Posterior vena cava (tissue), 2 donors: ENCODE measurements at places on chromosomes 1 and 21. TPM values are rescaled to one million over a fixed set of nuclear protein-coding genes. Genes with fewer than 3 reads are reported as not detected.

GRCh38 chr1:17419626-17420328 lies 19.7 kb downstream of the RCC2 start:
- peak; percentile 90 for DNase-seq

GRCh38 chr1:208837242-208837641 lies 593.1 kb upstream of the PLXNA2 start:
- DNase-seq: no peak

- no peak for DNase-seq
Observed at GRCh38 chr1:81812712-81813111, 12.0 kb downstream of the ADGRL2 start.

Gene TNFSF18
- total RNA-seq: 0.10 TPM

Gene AKNAD1
- 1.0 TPM for total RNA-seq

Gene OR2T11
- total RNA-seq: not detected

Gene ABCG1
- 12.4 TPM for total RNA-seq

Gene HAO2
- total RNA-seq: not detected

Gene MEX3A
- 0.23 TPM for total RNA-seq
